ENCODE measurements at places on chromosomes 13 and 19. TPM values are rescaled to one million over a fixed set of nuclear protein-coding genes. Genes with fewer than 3 reads are reported as not detected.

The CD33 gene
- total RNA-seq, result not detected

The UQCR11 gene
- 48.3 TPM for total RNA-seq

The CLEC11A gene
- 0.15 TPM for total RNA-seq

The AMH gene
- 1.0 TPM for total RNA-seq

The PRDX2 gene
- total RNA-seq, result 215 TPM

The TSKS gene
- total RNA-seq, result not detected

The ATXN8OS gene
- total RNA-seq, result not detected

The LSR gene
- total RNA-seq, result 42.8 TPM

The C19orf73 gene
- 0.45 TPM for total RNA-seq

The CEACAM8 gene
- not detected for total RNA-seq

The PROSER1 gene
- total RNA-seq, result 20.9 TPM

The ACER1 gene
- total RNA-seq, result not detected

The KASH5 gene
- not detected for total RNA-seq

The SMG9 gene
- 3.8 TPM for total RNA-seq

The SHD gene
- not detected for total RNA-seq

The REEP6 gene
- 4.9 TPM for total RNA-seq

The FCAR gene
- not detected for total RNA-seq

The KLHL1 gene
- total RNA-seq, result not detected

The SCAF1 gene
- 12.5 TPM for total RNA-seq

The SIGLEC8 gene
- total RNA-seq, result not detected

The RYR1 gene
- 0.10 TPM for total RNA-seq

The RGL3 gene
- total RNA-seq, result 1.9 TPM

The MYH14 gene
- total RNA-seq, result 0.85 TPM

The PEG3 gene
- 1.0 TPM for total RNA-seq

The ZNF835 gene
- total RNA-seq, result 2.0 TPM

The CLDN10 gene
- total RNA-seq, result 3.1 TPM

The PDE4C gene
- under 0.01 TPM for total RNA-seq

The PTGER1 gene
- total RNA-seq, result 0.85 TPM

The PLA2G4C gene
- total RNA-seq, result 9.4 TPM

The ARHGAP45 gene
- 13.4 TPM for total RNA-seq

The SOHLH2 gene
- 0.69 TPM for total RNA-seq

The KIR2DL1 gene
- total RNA-seq, result not detected

The ZNF677 gene
- 7.1 TPM for total RNA-seq

The HCST gene
- total RNA-seq, result not detected

The SPRED3 gene
- 1.4 TPM for total RNA-seq

The DNM2 gene
- 116 TPM for total RNA-seq

The FAM124A gene
- total RNA-seq, result 0.35 TPM

The SYNE4 gene
- 4.5 TPM for total RNA-seq

The MEIOSIN gene
- not detected for total RNA-seq

The RUBCNL gene
- total RNA-seq, result 0.10 TPM

The CALR gene
- total RNA-seq, result 962 TPM

The ZIC2 gene
- total RNA-seq, result not detected

The C1QTNF9 gene
- not detected for total RNA-seq

The PLIN5 gene
- total RNA-seq, result 0.40 TPM

The ZNF132 gene
- total RNA-seq, result 7.6 TPM

The PABPC3 gene
- total RNA-seq, result 0.17 TPM

The RAP2A gene
- 32.1 TPM for total RNA-seq

Data from renal cortical epithelial cell (primary cell).